ENCODE measurements at places on chromosomes 16 and 17.

DNA sequence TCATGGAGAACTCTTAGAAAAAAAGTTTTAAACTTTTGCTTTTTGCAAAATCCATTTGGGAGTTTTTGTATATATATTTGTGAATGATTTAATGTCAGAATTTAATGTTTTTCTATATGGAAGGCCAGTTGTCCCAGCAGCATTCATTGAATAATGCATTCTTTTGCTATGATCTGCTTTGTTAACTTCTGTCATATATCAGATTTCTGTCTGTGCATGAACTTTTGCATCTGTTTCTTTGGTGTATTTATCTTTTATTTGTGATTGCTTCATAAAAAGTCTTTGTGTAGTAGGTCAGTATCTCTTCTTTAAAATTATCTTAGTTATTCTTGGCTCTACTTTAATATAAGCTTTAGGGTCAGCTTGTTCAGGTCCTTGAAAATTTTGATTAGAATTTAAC lies 84.2 kb downstream of the MAP2K4 start:
- DNase-seq = no peak

DNA sequence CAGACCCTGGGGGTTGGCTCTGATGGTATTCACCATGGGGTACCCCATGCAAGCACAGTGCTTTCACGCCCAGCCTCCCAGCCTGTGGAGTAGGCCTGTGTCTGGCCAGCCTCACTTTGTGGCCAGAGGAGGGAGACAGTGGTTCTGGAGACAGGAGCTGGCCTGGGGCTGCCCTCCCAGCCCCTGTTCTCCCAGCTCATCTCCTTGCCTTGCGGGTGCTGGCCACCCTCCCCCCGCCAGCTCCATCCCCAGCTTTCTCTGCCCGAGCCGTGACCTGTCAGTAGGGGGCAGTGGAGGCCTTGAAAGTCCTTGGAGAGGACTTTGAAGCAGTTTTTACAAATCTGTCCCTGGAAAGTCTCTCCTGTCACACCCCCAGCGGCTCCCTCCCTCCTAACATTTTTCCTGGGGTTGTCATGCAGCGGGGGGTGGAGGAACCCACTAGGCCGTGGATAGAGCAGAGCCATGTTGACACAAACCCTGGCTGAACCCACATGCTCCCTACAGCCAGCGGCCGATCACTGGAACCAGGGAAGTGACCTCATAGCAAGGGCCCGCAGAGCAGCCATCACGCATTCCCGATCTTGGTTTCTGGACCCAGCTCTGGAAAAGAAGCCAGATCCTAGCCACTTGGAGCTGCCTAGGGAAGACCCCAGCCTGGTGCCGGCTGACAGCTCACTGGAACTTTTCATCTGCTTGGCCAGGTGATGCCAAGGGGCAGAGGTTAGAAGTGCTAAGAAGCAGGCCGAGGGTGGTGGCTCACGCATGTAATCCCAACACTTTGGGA lies 289.4 kb downstream of the SEC14L1 start:
- peak; percentile 74 for DNase-seq

DNA sequence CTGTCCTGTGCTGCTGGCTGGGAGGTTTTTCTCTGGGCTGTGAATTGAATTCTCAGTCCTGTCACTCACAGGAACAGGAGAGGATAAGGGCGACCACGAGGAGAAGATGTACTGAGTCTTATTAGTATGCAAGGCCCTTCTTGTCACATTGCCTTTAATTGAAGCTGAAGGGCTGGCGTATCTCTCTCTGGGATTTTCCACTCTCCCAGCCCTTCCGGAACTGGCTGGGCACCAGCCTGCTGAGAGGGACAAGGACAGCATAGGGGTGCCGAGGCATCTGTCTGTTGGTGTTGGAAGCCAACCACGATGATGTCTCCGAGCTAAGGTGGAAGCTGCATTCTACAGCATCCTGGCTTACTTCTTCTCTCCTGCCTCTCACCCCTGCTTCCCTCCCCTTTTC lies 33.2 kb downstream of the GPRC5B start:
- no peak for DNase-seq

DNA sequence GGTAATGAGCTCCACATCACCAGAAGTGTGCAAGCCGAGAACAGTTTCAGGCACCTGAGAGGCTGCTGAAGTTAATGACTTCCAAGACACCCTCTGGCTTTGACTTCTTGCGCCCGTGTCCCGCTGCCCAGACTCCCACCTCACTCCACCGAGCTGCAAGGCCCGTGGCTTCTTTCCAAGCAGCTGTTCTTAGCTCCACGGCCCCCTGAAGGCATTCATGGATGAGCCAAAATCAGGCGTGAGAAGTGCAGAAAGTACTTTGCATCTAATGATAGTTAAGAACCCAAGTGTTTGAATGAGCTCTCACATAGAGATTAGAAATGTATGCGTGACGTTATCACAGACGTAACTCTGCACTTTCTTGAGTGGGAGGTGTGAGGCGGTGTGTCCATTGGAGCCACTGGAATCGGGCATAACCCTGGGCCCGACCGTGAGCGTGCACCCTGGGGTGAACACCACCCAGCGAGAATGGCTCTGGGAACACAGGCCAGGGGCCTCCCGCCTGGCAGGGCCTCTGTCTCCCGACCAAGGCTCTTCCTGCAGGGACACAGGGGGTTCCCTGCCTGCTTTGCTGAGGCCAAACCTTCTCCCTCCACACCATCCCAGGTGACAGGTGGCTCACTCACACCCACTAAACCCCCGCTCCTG lies 11.0 kb downstream of the NPTX1 start:
- no peak for DNase-seq

DNA sequence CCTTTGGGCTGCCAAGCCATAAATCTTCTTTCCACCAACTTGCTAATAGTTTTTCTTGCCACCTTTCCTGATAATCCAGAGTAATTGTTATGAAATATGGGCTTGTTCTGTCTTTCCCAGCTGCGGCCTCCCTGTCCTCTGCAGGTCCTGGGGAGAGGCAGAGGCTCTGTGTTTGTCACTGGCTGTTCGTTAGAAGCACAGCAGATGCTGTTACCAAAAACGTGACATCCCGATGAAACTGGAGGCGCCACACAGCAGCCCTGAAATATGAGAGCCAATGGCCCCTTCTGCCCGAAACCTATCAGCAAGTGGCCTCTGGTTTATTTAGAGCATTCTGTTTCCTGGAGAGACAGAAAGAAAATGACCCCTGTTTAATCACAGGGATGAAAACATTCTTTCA lies 115.1 kb upstream of the ANKFN1 start:
- DNase-seq = no peak

GRCh38 chr17:83014297-83014696 lies 65.1 kb upstream of the METRNL start:
- DNase-seq = no peak

DNA sequence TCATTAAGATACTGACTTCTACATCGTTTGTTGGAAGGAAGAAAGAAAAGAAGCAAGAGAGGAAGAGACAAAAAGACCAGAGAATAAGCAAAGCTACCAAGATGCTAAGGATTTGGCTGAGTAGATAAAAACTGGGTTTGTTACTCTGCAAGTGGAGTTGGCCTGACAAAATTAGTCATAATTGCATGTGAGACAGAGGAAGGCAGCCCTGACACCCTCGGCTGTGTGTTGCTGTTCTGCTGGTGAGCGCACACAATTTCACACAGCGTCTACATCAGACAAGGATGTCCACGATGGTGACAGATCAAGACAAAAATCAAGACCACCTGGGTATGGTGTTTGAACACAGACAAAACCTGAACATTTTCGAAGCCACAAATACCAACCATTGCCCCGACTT lies 75.4 kb upstream of the FA2H start:
- DNase-seq = no peak

DNA sequence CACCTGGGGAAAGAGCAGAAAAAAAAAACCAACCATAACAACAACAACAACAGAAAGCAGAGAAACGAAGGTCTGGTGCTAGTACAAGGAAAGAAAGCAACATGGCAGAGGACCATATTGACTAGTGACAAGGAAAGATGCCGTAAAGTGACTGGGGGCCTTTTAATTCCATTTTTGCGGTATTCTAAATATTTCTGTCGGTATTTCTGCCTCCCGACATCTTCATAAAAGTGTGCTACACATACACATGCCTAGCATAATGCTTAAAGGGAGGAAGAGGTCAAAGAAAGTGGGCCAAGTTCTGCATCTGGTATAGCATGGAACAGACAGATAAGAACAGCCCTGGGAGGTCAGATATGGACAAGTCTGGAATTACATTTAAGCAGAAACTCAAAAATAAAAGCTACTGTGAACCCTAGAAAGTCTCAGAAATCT lies 19.5 kb upstream of the RNF43 start:
- no peak for DNase-seq

- DNase-seq = no peak
These were observed 37.8 kb upstream of the IL34 start for GRCh38 chr16:70608521-70608920.

- DNase-seq = no peak
These were observed 10.9 kb upstream of the STAT3 start for GRCh38 chr17:42399121-42399520.

DNA sequence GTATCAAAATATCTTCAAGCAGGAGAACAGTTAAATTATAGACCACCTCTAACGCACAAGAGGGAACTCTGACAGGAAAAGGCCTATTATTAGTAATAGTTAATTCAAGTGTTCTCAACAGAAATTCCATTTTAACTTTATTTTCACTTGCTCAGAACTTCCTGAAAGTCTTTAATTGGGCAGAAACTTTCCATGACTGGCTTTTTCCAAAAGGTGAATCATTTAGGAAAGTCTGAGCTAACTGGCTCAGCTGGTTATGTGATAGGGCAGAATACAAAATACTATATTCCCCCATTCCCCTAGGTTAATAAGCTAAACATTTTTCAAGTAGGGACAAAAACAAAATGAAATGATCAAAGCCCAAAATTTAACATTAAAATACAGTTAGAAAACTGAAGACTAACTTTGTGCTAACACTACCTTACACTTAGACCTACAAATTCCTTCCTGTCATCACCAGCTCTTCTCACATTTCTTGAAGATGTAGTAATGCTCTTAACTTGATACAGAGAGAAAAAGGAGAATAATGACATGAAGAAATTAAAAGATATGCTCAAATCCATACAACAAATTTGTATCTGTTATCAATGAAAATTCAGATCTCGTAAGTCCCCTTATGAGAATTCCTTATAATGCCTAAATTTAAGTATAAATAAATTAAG lies 31.0 kb downstream of the CFDP1 start:
- no peak for DNase-seq

GRCh38 chr17:9467518-9467917 lies 108.1 kb downstream of the STX8 start:
- no peak for DNase-seq

GRCh38 chr17:68584581-68585303 lies 16.4 kb downstream of the FAM20A start:
- DNase-seq = no peak

- DNase-seq = no peak
These were observed 2.5 kb downstream of the RSPRY1 start for GRCh38 chr16:57188711-57189002.

DNA sequence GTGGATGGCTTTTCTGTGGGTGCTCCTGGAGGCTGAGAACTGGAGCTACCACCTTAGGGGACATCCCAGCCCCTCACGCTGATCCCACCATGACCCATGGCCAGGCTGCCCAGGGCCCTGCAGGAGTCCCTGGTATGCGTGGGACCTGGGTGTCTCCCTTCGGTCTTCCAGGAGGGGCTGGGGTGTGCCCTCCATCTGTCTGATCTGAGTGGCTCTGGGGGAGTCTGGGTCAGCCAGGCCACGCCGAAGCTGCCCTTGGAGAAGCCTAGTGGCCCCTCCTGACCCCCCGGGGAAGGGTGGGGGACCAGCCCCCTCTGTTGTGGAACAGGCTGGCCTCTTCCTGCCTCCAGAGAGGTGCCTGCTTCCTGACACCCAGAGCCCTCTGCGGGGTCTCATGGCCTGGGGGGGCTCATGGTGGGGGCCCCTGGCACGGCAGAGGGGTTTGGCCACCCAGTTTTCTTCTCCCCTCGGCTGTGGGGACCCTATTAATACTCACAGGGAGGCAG lies 10.7 kb downstream of the BAIAP2 start:
- no peak for DNase-seq

DNA sequence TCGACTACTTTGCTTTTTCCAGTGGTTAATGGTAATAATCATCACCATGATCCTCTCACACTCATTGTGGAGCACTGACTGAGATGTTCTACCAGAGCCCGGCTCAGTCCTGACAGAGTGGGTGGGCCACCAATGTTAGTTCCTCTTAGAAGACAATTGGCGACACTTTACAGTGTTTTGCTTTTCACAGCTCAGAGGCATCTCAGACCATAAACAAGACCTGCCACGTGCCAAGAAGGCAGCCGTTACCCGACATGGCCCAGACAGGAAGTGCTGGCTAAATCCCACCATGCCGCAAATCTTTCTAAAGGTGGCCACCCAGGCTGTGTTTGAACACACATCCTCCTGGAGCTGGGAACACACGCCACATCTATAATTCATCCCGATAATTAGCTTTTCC lies 103.7 kb downstream of the XYLT1 start:
- DNase-seq = peak; percentile 25

GRCh38 chr17:79988185-79988971 lies 47.3 kb downstream of the TBC1D16 start:
- DNase-seq = no peak

GRCh38 chr16:65658349-65658748 lies 536.5 kb upstream of the CDH11 start:
- DNase-seq = no peak

DNA sequence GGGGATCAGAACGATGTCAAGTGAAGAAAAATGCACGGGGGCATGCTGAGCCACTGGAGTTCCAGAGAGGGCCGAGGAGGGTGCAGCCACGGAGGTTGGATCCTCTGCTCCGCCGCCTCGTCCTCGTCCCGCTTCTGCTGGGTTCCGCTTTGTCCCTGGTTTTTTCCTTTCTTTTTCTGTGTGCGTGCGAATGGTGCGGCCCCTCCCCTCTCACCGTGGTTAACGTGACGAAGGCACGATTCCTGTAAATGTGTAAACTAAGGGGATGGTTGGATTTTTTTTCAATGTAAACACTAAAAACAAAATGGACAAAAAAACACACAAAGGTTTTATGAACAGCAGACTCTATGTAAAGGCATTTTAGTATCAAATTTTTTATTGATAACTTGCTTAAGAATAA lies 46.7 kb downstream of the ACTG1 start:
- no peak for DNase-seq

DNA sequence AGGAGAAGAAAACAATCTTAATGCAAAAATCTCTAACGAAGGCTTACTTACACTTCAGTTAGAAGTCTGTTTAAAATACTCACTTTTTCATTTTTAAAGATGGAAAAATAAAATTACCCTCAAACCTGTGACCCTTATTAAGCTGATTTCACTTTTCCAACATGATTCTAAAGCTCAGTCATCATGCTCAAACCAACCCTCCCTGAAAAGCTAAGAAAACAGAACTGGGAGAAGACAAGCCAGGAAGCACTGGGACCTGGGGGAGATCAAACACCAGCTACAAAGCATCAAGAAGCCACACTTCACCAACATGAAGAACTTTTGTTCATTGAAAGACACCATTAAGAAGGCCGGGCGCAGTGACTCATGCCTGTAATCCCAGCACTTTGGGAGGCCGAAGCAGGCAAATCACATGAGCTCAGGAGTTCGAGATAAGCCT lies 88.8 kb downstream of the LITAF start:
- DNase-seq = no peak

Measured in stimulated activated naive CD4-positive, alpha-beta T cell (primary cell).